ENCODE measurements at places on chromosomes 3 and 15. TPM values are rescaled to one million over a fixed set of nuclear protein-coding genes. Genes with fewer than 3 reads are reported as not detected.

DNA sequence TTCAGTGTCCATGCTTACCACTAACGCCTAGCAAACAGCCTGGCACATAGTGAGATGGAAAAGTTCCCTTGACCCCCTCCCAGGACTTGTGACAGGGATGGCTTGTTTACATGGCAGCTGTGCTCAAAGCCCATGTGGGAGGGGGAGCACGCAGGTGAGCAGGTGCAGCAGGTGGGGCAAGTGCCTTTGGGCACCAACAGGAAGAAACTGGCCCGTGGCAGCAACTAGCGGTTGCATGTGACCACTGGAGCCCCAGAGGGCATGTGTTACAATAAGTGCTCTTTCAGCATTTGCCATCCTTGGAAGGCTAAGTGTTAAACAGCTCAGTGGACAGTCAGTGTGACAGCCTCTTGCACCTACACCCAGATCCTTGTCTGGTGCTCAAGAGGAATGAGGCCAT, 734.6 kb downstream of the TUSC7 start:
- DNase-seq: no peak

- peak; percentile 79 for DNase-seq
These were observed 136.6 kb downstream of the TMCC1 start for GRCh38 chr3:129756871-129757270.

- no peak for DNase-seq
These were observed 29.2 kb downstream of the APH1B start for GRCh38 chr15:63306492-63307073.

DNA sequence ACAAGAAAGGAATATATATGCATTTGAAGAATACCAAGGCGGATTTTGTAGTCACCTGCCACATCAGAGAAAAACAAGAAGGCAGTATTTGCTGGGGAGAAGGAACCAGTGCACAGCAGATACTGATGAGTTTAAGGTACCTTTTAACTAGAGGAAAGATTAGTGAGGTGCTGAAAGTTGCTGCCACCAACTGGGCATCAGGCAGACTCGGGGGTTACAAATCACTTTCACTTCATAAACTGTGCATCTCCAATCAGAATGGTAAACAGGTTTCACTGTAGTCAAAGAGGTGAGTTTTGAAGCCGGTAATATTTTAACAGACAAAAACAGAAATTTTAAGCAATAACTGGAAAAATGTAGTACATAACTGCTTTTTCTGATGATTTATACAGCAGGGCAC, 4.1 kb downstream of the FBN1 start:
- no peak for DNase-seq

GRCh38 chr15:100528833-100529428, at the start of gene CERS3:
Gene CERS3, minus strand, starts transcription at chr15:100528950. Its CDS starts 27,101 bp downstream, at chr15:100501849.
- DNase-seq: no peak

DNA sequence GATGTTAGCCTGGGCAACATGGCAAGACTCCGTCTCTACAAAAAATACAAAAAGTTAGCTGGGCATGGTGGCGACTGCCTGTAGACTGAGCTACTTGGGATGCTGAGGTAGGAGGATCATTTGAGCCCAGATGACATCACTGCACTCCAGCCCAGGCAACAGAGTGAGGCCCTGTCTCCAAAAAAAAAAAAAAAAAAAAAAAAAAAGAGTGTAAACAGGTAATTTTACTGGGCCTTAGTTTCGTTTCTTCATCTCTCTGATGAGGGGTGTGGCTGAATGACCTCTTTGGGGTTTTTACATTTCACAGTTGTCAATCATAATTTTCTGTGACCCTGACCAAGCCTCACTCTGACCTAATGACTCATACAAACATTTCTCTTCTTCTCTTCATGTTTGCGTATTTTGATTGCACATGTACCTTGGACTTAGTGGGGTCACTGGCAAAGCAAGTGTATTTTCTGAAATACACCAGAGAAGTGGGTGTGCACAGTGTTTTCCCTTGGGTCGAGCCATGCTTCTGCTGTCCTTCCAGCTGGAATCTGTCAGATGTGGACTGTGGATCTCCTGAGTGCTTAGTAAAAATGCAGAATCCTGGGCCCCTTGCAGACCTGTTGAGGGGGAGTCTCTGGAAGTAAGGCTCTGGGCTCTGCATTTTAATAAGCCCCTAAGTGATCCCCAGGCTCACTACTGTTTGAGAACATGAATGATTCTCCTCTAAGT, 140.5 kb downstream of the FNDC3B start:
- DNase-seq: no peak

DNA sequence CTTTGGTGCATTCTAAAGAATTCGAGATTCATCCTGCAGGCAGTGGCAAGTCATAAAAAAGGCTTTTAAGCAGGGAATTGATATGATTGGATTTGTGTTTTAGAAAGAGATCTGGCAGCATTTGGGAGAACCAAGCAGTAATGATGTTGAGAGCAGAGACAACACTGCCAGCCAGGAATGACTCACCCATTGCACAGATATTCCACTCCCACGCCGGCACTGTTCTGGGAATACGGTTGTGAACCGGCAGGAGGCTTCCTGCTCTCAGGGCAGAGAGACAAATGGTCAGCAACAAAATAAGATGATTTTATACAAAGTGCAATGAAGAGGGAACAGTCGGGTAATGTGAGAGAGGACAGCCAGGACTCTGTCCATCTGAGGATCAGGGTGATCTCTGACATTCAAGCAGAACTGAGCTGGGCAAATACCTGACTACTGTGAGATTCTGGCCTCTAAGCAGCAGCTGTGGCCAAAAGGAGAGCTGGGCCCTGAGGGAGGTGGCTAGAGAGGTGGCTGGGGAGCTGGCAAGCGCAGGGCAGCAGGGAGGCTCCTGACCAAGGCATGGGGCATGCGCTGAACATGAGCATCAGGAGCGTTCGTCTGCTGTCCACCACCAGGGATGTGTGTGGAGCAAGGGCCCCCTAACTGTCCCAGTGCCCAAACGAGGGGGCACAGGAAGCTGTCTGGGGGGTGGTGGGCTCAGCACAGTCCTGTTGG, 56.1 kb upstream of the PLXNA1 start:
- no peak for DNase-seq

DNA sequence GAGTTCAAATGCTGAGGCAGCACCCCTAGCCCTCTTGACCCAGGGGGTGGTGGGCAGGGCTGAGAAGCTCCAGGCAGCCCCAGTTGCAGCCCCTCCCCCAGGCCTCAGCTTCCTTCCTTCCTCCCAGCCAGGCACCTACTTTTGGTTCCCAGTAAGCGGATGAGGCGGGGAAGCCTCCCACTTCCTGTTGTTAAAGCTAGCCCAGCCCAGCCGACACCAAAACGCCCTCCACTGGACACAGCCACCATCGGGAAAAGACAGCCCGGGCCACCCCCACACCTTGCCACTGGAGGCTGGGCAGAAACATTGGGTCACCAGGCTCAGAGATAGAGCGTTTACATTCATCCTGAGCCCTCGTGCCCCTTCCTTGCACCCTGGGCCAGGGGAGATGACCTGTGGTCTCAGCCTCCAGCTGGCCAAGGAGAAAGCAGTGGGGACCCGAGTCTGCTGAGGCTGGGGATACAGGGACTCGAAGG, 3.5 kb downstream of the DUSP7 start:
- DNase-seq: peak; percentile 85

- no peak for DNase-seq
These were observed 21.5 kb downstream of the FAM174B start for GRCh38 chr15:92634060-92634459.

- DNase-seq: no peak
These were observed 8.2 kb downstream of the TPM1 start for GRCh38 chr15:63050731-63051155.

- no peak for DNase-seq
These were observed 108.1 kb downstream of the USP13 start for GRCh38 chr3:179760944-179761343.

GRCh38 chr15:59158701-59159034, 48.0 kb upstream of the LDHAL6B start:
- peak; percentile 77 for DNase-seq

- DNase-seq: no peak
These were observed 38.1 kb downstream of the CTDSPL start for GRCh38 chr3:37899711-37900306.

The WDR72 gene
- 0.97 TPM for total RNA-seq

The ROBO1 gene
- 72.6 TPM for total RNA-seq

The CFAP92 gene
- total RNA-seq: 4.9 TPM

The ALDH1A2 gene
- 28.4 TPM for total RNA-seq

The NR1I2 gene
- 0.23 TPM for total RNA-seq

The LRRC2 gene
- total RNA-seq: 3.1 TPM

The MCF2L2 gene
- 1.5 TPM for total RNA-seq

All from lung (tissue), 17 donors.